ENCODE measurements at places on chromosomes 5 and 9. TPM values are rescaled to one million over a fixed set of nuclear protein-coding genes. Genes with fewer than 3 reads are reported as not detected.

The FABP6 gene
- 1.00 TPM for total RNA-seq

The SHOC1 gene
- 0.05 TPM for total RNA-seq

The TRIM36 gene
- total RNA-seq: 3.1 TPM

The SRD5A1 gene
- 9.4 TPM for total RNA-seq

The VLDLR gene
- total RNA-seq: 81.8 TPM

The LEAP2 gene
- total RNA-seq: 1.4 TPM

The PIP5K1B gene
- total RNA-seq: 0.97 TPM

The LECT2 gene
- not detected for total RNA-seq

The PCDHGB3 gene
- 8.6 TPM for total RNA-seq

The PCAT7 gene
- total RNA-seq: not detected

The BAAT gene
- total RNA-seq: 0.12 TPM

The SPATA6L gene
- total RNA-seq: 25.0 TPM

The CRB2 gene
- total RNA-seq: 0.62 TPM

The MGAT4B gene
- total RNA-seq: 68.6 TPM

The QRFP gene
- total RNA-seq: not detected

The SWI5 gene
- 29.5 TPM for total RNA-seq

The SOHLH1 gene
- total RNA-seq: not detected

The ARL14EPL gene
- total RNA-seq: not detected

The THG1L gene
- 14.9 TPM for total RNA-seq

The ATP6V0E1 gene
- 161 TPM for total RNA-seq

The MORN5 gene
- 4.1 TPM for total RNA-seq

The DNM1 gene
- total RNA-seq: 7.6 TPM

The GLRA1 gene
- not detected for total RNA-seq

The GPR151 gene
- total RNA-seq: not detected
